Ovary (tissue), 10 donors: ENCODE measurements at places on chromosomes 12 and 14. TPM values are rescaled to one million over a fixed set of nuclear protein-coding genes. Genes with fewer than 3 reads are reported as not detected.

The DCD gene
- total RNA-seq: not detected

The SLC25A21 gene
- total RNA-seq: 1.1 TPM

DNA sequence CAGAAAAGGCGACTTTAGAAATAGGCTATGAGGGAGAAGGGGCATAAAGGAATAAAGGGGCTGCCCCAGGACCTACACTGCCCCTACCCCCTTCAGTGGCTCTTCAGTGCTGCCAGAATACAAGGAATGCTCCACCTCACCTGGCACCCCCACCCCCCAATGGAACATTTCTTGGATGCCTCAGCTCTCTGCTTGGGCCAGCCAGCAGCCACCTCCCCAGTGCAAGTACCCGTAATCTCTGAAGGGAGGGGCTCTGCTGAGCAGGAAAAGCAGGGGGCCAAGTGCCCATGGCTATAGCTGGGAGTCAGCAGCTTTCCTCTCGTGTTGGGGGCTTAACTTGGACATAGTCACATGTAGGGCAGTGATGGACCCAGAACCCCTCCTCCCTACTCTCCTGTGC, 33.3 kb downstream of the BAZ2A start:
- DNase-seq: no peak
- H3K27ac ChIP-seq: no peak overlapping the region
- H3K4me3 ChIP-seq: no peak overlapping the region
- no peaks in the 10 kb centered on the region for H3K36me3 ChIP-seq

The CEP170B gene
- 9.9 TPM for total RNA-seq

The TEAD4 gene
- total RNA-seq: 19.9 TPM

The MEG3 gene
- total RNA-seq: 1,950 TPM

The MIP gene
- total RNA-seq: 0.23 TPM

GRCh38 chr12:24996820-24997219, 47.9 kb upstream of the BCAT1 start:
- no peaks in the 10 kb centered on the region for H3K27me3 ChIP-seq
- no peaks in the 10 kb centered on the region for H3K36me3 ChIP-seq
- DNase-seq: no peak
- H3K4me1 ChIP-seq: peaks cover 1% of the 10 kb centered on the region

DNA sequence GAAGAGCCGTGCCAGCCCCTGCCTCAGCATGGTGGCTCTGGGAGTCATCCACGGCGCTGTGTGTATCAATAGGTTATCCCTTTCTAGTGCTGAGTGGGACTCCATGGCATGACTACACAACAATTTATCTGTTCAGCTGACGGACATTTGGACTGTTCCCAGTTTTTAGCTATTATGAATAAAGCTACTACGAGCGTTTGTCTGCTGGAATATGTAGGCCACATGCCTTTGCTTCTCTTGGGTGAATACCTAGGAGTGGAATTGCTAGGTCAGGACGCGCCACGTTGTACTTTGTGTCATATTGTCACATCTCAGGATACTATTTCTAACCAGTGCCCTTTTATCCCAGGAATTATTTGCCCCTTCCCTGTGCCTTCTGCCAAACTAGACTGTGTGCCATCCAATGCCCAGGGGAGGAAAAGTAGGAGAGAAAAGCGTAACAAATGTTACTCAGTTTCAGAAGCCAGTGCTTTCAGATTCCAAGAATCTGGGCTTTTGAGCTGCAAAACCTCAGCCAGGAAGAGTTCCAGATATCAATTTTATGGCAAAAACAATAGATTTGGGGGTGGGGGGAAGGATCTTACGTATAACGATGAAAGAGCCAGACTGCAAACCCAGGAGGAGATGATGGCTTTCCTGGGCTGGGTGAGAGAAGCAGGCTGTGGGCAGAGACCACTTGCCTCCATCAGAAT, 62.5 kb upstream of the NCOR2 start:
- no peaks in the 10 kb centered on the region for H3K27me3 ChIP-seq
- H3K4me1 ChIP-seq: peaks cover 22% of the 10 kb centered on the region
- DNase-seq: no peak
- no peak overlapping the region for H3K4me3 ChIP-seq

The FOXA1 gene
- total RNA-seq: 0.12 TPM

The AGAP2 gene
- 0.40 TPM for total RNA-seq

DNA sequence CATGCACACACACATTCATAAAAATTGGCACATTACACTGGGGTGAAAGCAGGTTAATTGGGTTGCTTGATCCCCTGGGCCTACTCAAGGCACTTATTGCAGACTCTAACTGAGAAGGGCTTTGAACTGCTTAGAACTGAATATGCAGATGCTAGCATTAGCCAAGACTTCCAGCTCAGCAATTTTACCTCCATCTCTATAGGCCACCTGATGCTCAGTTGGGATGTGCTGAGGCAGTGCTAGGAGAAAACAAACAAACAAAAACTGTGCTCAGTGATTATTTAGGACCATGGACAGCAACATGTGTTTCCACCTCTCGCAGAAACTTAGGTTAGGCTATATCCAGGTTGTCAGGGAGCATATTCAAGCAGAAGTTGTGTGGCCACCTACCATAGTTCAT, 124.8 kb upstream of the WSCD2 start:
- no peak for DNase-seq
- no peaks in the 10 kb centered on the region for H3K4me1 ChIP-seq
- no peaks in the 10 kb centered on the region for H3K36me3 ChIP-seq
- H3K4me3 ChIP-seq: no peak overlapping the region

DNA sequence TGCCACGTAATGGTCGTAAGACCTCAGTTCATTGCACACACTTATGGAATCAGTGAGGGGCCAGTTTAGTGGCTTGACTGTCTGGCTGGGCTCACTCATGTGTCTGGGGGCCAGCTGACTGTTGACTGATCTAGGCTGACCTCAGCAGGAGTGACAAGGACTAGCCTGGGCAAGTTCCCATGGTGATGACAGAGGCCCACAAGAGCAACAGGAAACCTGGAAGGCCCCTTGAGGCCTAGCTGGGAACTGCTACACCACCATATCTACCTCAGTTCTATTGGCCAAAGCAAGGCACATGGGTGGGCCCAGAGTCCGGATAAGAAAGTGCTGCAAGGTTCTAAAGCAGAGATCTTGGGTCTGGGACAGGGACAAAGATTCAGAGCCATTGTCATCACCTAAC, 21.3 kb upstream of the RFLNA start:
- H3K4me3 ChIP-seq: no peak overlapping the region
- no peaks in the 10 kb centered on the region for H3K27me3 ChIP-seq
- no peak for DNase-seq
- H3K27ac ChIP-seq: no peak overlapping the region

GRCh38 chr14:35258420-35258819, 33.8 kb upstream of the PSMA6 start:
- no peaks in the 10 kb centered on the region for H3K36me3 ChIP-seq
- H3K27ac ChIP-seq: no peak overlapping the region
- H3K27me3 ChIP-seq: no peaks in the 10 kb centered on the region
